ENCODE measurements at places on chromosomes 12 and 14.

- no peaks in the 10 kb centered on the region for H3K36me3 ChIP-seq
- H3K27ac ChIP-seq = no peak overlapping the region
- H3K4me1 ChIP-seq = peaks cover 20% of the 10 kb centered on the region
- no peaks in the 10 kb centered on the region for H3K27me3 ChIP-seq
- DNase-seq = no peak
Observed at GRCh38 chr12:27534765-27535161, 10.8 kb downstream of the PPFIBP1 start.

GRCh38 chr12:92656911-92657310 is 45.9 kb upstream of the PLEKHG7 start:
- H3K4me3 ChIP-seq = no peak overlapping the region
- no peak for DNase-seq
- H3K27ac ChIP-seq = no peak overlapping the region
- no peaks in the 10 kb centered on the region for H3K4me1 ChIP-seq

DNA sequence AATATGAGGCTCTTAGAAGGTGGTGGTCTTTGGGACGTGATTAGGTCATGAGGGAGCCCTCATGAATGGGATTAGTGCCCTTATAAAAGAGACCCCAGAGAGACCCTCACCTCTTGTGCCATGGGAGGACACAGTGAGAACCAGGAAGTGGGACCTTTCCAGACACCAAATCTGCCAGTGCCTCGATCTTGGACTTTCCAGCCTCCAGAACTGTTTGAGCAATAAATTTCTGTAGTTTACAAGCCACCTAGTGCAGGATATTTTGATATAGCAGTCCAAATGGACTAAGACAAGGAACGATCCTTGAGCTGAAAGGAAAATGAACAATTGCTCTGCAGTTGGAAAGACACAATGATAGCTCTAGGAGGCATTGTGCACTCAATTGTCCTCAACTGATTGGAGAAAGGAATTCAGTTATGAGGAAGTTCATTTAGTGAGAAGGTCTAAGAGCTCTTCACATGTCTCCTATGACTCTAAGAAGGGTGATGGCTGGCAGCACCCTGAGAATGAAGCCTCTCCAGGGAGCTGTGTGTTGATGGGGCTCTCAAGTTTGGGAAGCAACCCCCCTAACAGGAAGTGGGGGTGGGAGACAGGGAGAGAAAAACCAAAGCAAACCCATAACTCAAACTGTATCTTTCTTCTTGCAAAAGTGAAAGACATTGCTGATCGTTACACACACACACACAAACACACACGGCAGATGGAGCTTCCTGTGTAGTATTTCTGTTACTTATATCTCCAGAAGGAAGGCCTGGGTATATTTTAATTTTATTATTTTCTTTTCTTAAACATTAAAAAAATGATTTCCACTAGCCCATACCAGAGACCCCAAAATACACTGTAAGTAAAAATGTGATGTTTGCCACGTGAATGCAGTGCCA is 21.0 kb downstream of the CHST11 start:
- H3K36me3 ChIP-seq = no peaks in the 10 kb centered on the region
- H3K4me1 ChIP-seq = peaks cover 81% of the 10 kb centered on the region
- H3K27ac ChIP-seq = peak overlapping the region; percentile 43
- DNase-seq = no peak

- H3K36me3 ChIP-seq = no peaks in the 10 kb centered on the region
- H3K4me3 ChIP-seq = no peak overlapping the region
- H3K27ac ChIP-seq = no peak overlapping the region
- no peaks in the 10 kb centered on the region for H3K4me1 ChIP-seq
- H3K27me3 ChIP-seq = no peaks in the 10 kb centered on the region
- DNase-seq = no peak
Observed at GRCh38 chr14:105102361-105102870, 37.2 kb upstream of the GPR132 start.

DNA sequence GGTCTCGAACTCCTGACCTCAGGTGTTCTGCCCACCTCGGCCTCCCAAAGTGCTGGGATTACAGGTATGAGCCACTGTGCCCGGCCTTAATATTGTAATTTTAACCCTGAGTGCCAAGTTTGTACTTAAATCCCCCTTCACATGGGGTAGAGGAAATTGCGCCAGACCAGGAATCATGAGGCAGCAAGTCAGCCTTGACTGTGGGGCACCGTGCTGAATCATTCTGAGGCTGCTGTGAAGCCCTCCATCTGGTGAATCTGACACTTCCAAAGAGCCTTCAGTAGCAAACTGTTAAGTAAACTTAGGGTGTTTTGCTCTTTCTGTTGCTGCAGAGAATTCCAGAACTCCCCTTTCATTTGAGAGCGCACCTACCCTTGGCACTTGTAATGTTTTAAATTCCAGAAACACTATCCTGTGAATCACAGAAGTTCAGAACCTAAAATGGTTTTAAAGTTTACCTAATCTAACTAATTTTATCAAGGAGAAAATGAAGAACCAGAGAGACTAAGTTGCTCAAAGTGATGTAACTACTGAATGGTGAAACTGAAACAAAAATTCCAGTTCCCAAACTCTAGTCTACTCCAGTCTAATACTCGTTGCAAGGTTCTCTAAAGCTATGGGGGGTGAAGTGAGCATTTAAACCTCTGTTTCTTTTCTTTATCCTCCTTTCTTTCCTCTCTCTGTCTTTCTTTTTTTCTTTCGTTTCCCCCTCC is 7.5 kb downstream of the HEBP1 start:
- DNase-seq = no peak
- no peaks in the 10 kb centered on the region for H3K36me3 ChIP-seq
- no peaks in the 10 kb centered on the region for H3K27me3 ChIP-seq
- no peak overlapping the region for H3K4me3 ChIP-seq
- H3K27ac ChIP-seq = no peak overlapping the region

- no peaks in the 10 kb centered on the region for H3K27me3 ChIP-seq
- H3K27ac ChIP-seq = no peak overlapping the region
- no peaks in the 10 kb centered on the region for H3K36me3 ChIP-seq
- H3K4me1 ChIP-seq = no peaks in the 10 kb centered on the region
Observed at GRCh38 chr12:99309812-99310211, 337.7 kb upstream of the GARIN6 start.

DNA sequence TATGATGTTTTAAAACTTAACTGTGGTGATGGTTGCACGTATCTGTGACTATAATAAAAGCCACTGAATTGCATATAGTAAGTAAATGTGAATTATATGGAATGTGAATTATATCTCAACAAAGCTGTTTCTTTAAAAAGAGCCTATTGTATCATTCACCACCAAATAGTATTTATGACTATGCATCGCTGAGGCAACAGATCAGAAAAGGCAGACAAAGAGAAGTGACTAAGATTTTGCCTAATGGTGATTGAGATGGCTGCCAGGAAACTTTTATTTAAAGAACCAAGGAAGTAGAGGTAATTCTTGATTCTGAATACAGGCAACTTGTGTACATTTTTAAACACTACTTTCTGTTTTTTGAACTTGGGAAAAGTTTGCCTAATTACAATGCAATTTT is 31.7 kb downstream of the DHRS7 start:
- H3K36me3 ChIP-seq = no peaks in the 10 kb centered on the region
- no peaks in the 10 kb centered on the region for H3K27me3 ChIP-seq
- H3K27ac ChIP-seq = no peak overlapping the region
- no peak for DNase-seq
